ENCODE measurements at places on chromosomes 13 and 19.

- DNase-seq, result no peak
Measured at GRCh38 chr19:2683430-2684003, 19.0 kb downstream of the GNG7 start.

- DNase-seq, result no peak
Measured at GRCh38 chr19:40273469-40274360, 11.4 kb downstream of the AKT2 start.

- DNase-seq, result no peak
Measured at GRCh38 chr13:95677564-95678266, 776 bp downstream of the DNAJC3 start.

GRCh38 chr19:2027361-2027760 lies 11.8 kb upstream of the BTBD2 start:
- no peak for DNase-seq

DNA sequence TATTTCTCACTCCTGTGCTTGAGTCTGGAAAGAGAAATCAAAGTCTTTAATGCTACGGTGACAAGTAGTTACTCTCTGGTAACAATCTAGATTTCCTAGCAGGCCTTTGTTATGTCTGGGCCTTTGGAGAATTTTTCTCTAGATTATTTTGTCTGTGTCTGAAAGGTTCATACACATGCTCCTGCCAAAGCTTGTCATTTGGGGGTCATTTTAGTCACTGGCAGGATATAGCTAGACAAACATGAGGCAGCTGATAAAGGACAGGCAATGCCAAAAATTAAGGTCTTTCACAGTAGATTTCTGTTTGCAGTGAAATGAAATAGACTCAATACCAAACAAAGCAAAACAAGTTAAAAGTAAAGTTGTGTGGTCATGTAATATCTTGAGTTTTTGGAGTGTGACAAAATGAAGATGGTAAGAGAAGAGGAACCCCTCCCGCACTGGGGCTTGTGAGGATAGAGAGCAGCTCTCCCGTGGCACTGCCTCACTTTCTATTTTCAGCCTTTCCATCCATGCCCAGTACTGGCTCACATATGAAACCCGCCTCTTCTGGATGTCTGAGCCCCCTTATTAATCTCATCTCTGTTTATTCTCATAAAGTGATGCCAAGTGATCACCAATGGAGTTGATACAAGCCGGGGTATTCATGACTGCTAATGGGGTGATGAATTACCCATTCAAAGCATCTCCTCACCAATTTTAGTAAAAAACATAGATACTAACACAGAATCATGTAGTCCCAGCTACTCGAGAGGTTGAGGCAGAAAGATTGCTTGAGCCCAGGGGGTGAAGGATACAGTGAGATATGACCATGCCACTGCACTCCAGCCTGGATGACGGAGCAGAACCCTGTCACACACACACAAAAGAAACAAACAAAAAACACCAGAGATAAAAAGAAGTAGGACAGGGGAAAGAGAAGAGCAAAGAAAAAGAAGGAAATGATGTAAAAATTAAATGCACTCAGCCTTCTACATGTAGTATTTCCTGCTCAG lies 389.3 kb downstream of the FGF14 start:
- no peak for DNase-seq

DNA sequence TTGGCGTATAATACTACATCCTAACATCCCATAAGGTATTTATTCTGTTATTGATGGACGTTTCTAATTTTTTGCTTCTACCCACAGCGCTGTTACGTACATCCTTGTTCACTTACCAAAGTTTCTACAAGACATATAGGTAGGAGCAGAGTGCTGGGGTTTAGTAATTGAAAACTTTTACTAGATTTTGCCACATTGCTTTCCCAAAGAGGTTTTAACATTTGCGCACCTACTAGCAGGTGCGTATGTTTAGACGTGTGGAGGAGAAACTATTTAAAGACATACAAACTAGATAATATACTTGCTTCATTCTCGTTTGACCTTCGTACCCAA lies 559 bp upstream of the RPL21 start:
- no peak for DNase-seq

DNA sequence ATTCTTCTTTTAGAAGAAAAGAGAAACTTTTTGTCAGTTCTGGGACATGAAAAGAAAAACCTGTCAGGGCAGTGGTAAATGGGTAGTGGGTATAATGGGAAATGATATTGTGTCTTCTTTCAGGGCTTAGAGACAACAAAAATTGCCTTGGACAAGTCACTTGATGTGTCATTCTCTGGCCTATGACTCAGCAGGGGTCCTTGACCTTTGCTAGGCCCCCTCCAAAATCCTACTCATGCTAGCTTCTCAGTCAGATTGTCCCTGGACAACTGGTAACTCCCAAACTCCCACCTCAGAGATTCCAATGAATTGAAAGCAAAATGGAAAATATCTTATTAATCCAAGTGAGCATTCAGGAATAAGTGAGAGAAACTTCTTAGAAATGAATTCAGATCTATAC lies 258.8 kb upstream of the SPRY2 start:
- no peak for DNase-seq

GRCh38 chr19:55240713-55241020 lies 12.1 kb upstream of the TMEM86B start:
- DNase-seq, result no peak

DNA sequence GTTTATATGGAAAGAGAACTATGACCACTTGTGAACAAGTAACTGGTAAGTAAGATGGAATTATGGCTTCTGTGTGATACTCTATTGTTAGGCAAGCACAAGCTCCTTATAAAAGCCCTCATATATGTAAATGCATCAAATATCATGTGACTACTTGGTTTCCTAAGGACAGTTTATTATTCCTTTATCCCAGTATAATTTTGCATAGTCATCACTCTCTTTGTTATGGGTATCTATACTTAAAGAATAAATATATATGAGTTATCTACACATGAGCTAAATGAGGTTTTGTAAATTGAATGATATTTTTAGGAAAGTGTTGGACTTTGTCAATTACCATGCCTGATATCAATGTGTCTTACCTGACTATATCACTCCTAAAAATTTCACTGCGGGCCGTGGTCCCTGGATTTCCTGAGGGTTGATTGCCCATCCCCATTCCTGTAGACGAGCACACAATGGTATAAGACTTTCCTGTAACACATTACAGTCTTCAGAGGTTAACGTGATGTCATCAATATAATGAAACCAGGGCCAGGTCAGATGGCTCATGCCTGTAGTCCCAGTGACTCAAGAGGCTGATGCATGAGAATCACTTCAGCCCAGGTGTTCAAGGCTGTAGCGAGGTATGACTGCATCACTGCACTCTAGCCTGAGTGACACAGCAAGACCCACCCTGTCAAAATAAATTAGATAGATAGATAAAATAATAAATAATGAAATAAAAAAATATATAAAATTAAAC lies 20.7 kb downstream of the ZNF844 start:
- no peak for DNase-seq

GRCh38 chr19:51407511-51408131 lies 9.8 kb downstream of the SIGLEC10 start:
- DNase-seq, result no peak

GRCh38 chr19:57071444-57071843 lies 48.3 kb upstream of the USP29 start:
- DNase-seq, result no peak

- DNase-seq, result no peak
Measured at GRCh38 chr19:49761625-49762311, 1.3 kb downstream of the TSKS start.

DNA sequence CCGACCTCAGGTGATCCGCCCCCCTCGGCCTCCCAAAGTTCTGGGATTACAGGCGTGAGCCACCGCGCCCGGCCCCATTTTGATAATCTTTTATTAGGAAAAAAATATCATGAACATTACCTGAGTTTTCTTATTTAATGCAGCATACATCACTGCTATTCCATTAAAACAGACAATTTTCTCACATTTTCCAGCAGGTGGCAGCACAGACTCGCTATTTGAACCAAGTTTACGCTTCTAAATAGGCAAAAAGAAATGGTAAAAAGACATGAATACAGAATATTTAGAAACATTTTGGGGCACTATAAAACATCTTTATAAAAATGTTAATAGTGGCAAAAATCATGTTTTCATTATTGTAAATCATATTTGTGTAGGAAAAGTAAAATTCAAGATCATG lies 903.1 kb downstream of the SLITRK6 start:
- DNase-seq, result no peak

GRCh38 chr19:19205416-19206410 lies 2.5 kb upstream of the NR2C2AP start:
- no peak for DNase-seq

- no peak for DNase-seq
Measured at GRCh38 chr19:40641281-40641680, 40.1 kb downstream of the LTBP4 start.

GRCh38 chr19:1131718-1132551 lies 28.1 kb downstream of the GPX4 start:
- peak; percentile 88 for DNase-seq

- no peak for DNase-seq
Measured at GRCh38 chr13:108225440-108225839, 7.2 kb downstream of the ABHD13 start.

DNA sequence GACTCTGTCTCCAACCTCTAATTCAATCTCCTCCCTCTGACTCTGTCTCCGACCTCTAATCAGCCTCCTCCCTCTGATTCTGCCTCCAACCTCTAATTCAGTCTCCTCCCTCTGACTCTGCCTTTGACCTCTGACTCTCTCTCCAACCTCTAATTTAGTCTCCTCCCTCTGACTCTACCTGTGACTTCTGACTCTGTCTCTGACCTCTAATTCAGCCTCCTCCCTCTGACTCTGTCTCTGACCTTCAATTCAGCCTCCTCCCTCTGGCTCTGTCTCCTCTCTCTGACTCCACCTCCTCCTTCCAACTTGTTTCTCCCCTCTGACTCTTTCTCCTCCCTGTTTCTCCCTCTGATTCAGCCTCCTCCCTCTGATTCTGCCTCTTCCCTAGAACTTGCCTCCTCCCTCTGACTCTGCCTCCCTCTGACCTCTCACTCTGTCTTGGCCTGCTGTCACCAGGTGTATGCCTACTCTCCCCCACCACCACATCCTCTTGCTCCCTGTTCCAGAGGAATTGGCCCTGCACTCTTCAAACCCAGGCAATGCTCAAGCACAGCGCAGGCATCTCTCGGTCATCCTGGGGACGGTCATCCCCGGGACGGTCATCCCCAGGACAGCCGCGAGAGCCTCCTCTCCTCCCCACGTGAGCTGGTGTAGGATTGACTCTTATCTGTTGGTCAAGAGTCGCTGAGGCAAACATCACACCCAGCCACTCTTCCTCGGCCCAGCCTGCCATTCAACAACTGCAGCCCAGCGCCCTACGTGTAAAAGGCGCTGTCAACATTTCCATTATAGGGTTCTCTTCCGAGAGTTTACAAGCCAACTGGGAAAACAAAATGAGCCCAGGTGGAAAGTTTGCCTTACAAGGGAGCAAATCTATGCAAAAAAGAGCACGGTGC lies 60.2 kb downstream of the ZIC5 start:
- no peak for DNase-seq

DNA sequence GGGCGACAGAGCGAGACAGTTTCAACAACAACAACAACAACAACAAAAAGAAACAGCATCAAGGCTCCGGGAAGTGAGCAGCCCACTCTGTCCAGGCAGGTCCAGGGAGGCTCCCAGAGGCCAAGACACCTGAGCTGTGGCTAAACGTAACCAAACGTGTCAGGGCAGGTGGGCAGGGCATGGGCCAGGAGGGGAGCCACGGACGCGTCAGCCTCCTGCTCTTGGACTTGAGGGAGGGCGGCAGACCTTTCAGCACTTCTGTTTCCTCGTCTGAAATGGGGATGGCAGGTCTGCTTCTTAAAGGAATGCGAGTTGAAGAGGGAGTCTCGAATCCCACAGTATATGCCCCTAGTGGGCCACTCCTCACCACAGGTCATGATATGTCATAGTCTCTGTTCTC lies 53.8 kb downstream of the MYO9B start:
- DNase-seq, result no peak

- no peak for DNase-seq
Measured at GRCh38 chr19:36093146-36093662, 17.7 kb upstream of the OVOL3 start.

- DNase-seq, result no peak
Measured at GRCh38 chr19:31128291-31128690, 220.9 kb downstream of the TSHZ3 start.

DNA sequence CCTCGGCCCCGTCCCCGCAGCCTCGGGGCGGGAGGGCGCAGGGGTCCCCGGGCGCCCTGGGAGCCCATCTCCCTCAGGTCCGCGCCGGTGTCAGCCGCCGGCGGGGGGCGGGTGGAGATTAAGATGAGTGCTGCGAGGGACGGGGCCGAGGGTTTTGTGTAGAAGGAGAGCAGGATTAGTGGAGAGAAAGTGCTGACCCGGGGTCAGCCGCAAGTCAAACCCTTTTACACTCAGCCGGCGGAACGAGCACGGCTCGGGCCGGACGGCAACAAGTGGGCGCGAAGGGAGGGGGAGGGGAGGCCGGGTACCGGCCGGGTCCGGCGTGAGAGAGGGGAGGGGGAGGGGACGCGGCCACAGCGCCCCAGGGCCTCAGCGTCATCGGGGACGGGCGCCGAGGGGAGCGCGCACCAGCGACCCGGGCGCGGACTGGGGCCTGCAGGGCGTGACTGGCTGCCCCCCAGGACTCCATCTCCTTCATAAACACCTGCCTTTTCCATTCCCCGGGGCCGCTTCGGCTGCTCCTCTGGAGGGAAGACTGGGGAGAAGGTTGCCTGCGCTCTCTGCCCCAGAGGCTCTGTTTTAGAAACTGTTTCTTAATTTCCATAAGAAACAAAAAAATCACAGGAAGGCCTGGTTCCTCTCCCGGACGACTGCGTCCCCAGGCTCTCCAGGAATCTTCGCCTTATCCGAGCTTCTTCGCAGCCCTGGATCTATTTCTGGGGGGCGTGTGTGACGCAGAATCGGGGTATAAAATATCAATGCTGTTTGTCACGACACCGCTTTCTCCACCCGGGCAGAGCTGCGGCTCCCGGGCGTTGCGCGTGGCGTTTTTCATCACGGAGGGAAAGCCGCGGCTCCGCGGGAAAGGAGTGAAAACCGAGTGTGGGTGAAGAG lies 6.5 kb downstream of the SOX1 start:
- DNase-seq, result no peak

DNA sequence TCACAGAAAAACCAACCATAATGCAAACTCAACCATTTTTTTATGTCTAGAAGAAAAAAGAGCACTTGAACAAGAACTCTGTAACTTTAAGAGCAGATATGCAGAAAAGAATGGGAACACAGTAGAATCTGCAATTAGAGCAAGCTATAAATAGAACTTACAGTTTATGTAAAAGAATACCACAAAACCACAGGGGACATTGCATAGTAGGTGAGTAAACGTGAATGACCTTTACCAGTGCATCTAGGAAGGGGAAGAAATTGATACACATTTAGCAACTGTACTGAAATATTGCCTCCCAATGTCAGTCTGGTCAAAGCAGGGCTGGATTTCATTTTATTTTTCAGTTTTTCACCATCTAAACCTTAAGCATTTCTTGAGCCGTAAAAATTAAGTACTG lies 242.2 kb upstream of the EDNRB start:
- DNase-seq, result no peak

- DNase-seq, result no peak
Measured at GRCh38 chr19:47507924-47508553, 6.8 kb downstream of the NAPA start.

GRCh38 chr13:43362556-43362955 lies 339.2 kb downstream of the DNAJC15 start:
- DNase-seq, result no peak
